ENCODE measurements at places on chromosomes 16 and 17. TPM values are rescaled to one million over a fixed set of nuclear protein-coding genes. Genes with fewer than 3 reads are reported as not detected.

The SLC25A10 gene
- 16.0 TPM for total RNA-seq

The TEX14 gene
- total RNA-seq = 0.46 TPM

The SERPINF2 gene
- 10.4 TPM for total RNA-seq

The TBC1D3 gene
- not detected for total RNA-seq

The SOX8 gene
- total RNA-seq = 1.4 TPM

The RAMP2 gene
- 90.6 TPM for total RNA-seq

The TLCD1 gene
- 3.6 TPM for total RNA-seq

The ITGAD gene
- 0.28 TPM for total RNA-seq

The PPP1R1B gene
- 27.0 TPM for total RNA-seq

The ZG16 gene
- total RNA-seq = not detected

The PKMYT1 gene
- 0.79 TPM for total RNA-seq

The RCVRN gene
- total RNA-seq = 0.24 TPM

The ALDH3A1 gene
- total RNA-seq = 3.8 TPM
